Bronchial smooth muscle cell (primary cell): ENCODE measurements at places on chromosomes 5 and 9. TPM values are rescaled to one million over a fixed set of nuclear protein-coding genes. Genes with fewer than 3 reads are reported as not detected.

The BHMT gene
- not detected in 2 replicates for total RNA-seq

The SPATA31A7 gene
- total RNA-seq, result not detected in 2 replicates

The TMCO6 gene
- total RNA-seq, result 6.2 and 6.8 TPM in 2 replicates

The TPPP gene
- total RNA-seq, result under 0.01 and 0.09 TPM in 2 replicates

The GAPT gene
- total RNA-seq, result not detected in 2 replicates

The IL4 gene
- total RNA-seq, result not detected in 2 replicates

The HSDL2 gene
- 42.2 and 54.9 TPM in 2 replicates for total RNA-seq

The FOXD4 gene
- 0.09 and 0.16 TPM in 2 replicates for total RNA-seq

The SHB gene
- total RNA-seq, result 9.8 and 11.5 TPM in 2 replicates

The TNC gene
- 20.2 and 81.0 TPM in 2 replicates for total RNA-seq

The NMUR2 gene
- total RNA-seq, result not detected in 2 replicates

The PCDHGA9 gene
- total RNA-seq, result 2.9 and 3.8 TPM in 2 replicates

The PCDHA10 gene
- under 0.01 and 0.26 TPM in 2 replicates for total RNA-seq

The CDH10 gene
- total RNA-seq, result 0.32 TPM in 1 of 2 replicates, not detected in the other

The CD180 gene
- not detected in 2 replicates for total RNA-seq

The PIK3R1 gene
- total RNA-seq, result 20.5 and 21.8 TPM in 2 replicates

The SAXO1 gene
- 0.09 and 0.16 TPM in 2 replicates for total RNA-seq

The PCDHGA7 gene
- total RNA-seq, result 5.7 and 11.5 TPM in 2 replicates

The C1QTNF2 gene
- 0.32 and 0.86 TPM in 2 replicates for total RNA-seq

The SNCAIP gene
- total RNA-seq, result 0.09 and 0.16 TPM in 2 replicates

The ACOT12 gene
- 0.17 and 0.47 TPM in 2 replicates for total RNA-seq

The PHYHD1 gene
- 16.2 and 16.3 TPM in 2 replicates for total RNA-seq

The MEGF10 gene
- not detected in 2 replicates for total RNA-seq

The SPINK6 gene
- not detected in 2 replicates for total RNA-seq

The PCDHB14 gene
- total RNA-seq, result 0.63 and 2.6 TPM in 2 replicates

The OR13C3 gene
- not detected in 2 replicates for total RNA-seq

The GLDC gene
- 0.09 and 0.16 TPM in 2 replicates for total RNA-seq

The C9orf50 gene
- total RNA-seq, result under 0.01 TPM in 2 replicates

The CCDC183 gene
- total RNA-seq, result 0.32 and 0.43 TPM in 2 replicates

The EIF4E1B gene
- total RNA-seq, result 0.26 TPM in 1 of 2 replicates, not detected in the other

The CARD9 gene
- total RNA-seq, result 0.77 and 0.79 TPM in 2 replicates

The IFNA21 gene
- total RNA-seq, result not detected in 2 replicates

The PLAC8L1 gene
- total RNA-seq, result 0.17 TPM in 1 of 2 replicates, not detected in the other

The HAVCR2 gene
- total RNA-seq, result 0.16 and 3.3 TPM in 2 replicates

The ARHGEF39 gene
- under 0.01 and 0.32 TPM in 2 replicates for total RNA-seq

The JAKMIP2 gene
- 0.94 and 1.3 TPM in 2 replicates for total RNA-seq

The TSLP gene
- total RNA-seq, result 2.5 and 15.9 TPM in 2 replicates

The ANKRD18B gene
- total RNA-seq, result 2.3 and 4.3 TPM in 2 replicates

The HMGCS1 gene
- total RNA-seq, result 27.1 and 50.8 TPM in 2 replicates

The CNTLN gene
- total RNA-seq, result 8.4 and 13.9 TPM in 2 replicates

The ALDOB gene
- not detected in 2 replicates for total RNA-seq

The SLF1 gene
- 1.3 and 3.8 TPM in 2 replicates for total RNA-seq

The FCN1 gene
- total RNA-seq, result not detected in 2 replicates

The PLPP7 gene
- total RNA-seq, result 1.7 and 4.5 TPM in 2 replicates

The MXD3 gene
- 0.94 and 3.2 TPM in 2 replicates for total RNA-seq

The LRRC8A gene
- total RNA-seq, result 21.0 and 27.0 TPM in 2 replicates
